ENCODE measurements at places on chromosomes 13 and 19.

GRCh38 chr13:40245567-40245966 lies 420.9 kb downstream of the FOXO1 start:
- DNase-seq, result no peak

DNA sequence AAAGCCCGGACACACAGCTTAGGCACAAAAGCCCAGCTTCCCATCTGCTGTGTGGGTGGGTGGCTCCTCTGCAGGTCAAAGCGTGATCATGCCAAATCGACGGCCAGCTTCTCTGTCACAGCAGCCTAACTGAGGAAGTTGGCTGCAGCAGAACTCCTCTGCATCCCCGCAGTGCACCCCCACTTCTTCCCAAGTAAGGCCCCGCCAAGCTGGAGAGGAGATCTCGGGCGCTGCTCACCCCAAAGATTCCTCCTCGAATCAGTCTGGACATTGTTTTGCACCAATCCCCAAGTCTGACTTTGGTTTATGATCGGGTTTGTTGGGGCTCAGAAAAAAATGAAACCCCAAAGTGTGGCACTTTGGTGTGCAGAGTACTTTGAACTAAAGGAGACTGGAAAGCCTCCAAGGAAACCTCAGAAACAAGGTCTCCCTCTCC lies 19.7 kb upstream of the CPB2 start:
- peak; percentile 20 for DNase-seq

GRCh38 chr13:54357284-54357933 lies 1328.8 kb downstream of the OLFM4 start:
- DNase-seq, result no peak

DNA sequence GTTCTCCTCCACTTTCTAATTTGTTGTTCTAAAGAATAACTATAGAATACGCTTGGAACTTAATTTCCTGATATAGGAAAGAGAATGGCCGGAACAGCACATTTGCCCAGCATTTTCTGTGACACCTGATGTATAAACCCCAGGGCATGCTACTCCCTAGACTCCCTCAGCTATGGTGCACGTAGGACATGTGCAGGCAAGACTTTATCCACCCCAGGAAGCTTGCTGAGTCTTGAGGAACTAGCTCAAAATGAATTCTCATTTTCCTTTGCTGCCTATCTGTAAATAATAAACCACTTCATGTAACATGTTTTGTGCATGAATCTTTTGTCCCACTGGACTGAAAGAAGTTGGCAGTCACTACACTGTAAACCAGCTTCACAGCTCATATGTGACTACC lies 535.8 kb upstream of the SLITRK1 start:
- DNase-seq, result no peak

DNA sequence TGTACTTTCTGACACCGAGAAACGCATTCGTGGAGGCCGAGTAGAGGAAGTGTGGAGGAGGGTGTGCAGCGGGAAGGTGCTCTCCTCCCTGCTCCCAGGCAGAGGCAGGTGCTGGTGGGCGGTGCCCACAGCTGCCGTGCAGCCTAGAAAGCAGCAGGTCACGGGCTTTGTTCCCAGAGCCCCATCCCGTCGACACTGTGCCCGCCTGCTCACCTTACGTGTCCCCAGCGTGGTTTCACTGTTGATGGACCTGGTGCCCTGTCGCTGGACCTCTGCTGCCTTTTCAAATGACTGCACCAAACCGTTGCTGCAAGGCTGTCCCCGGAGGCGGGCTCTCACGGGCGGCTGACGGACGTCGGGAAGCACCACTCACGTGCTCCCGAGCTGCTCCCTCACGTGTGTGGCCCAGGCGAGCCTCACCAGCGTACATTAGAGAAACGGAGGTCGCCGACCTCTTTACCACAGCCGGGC lies 20.8 kb downstream of the PLEKHJ1 start:
- DNase-seq, result peak; percentile 23
